ENCODE measurements at places on chromosomes 13 and 19. TPM values are rescaled to one million over a fixed set of nuclear protein-coding genes. Genes with fewer than 3 reads are reported as not detected.

The S1PR5 gene
- 2.4 TPM for total RNA-seq

The SYDE1 gene
- 37.7 TPM for total RNA-seq

The GALP gene
- not detected for total RNA-seq

- no peaks in the 10 kb centered on the region for H3K27me3 ChIP-seq
- no peak for DNase-seq
- H3K4me1 ChIP-seq = no peaks in the 10 kb centered on the region
- H3K36me3 ChIP-seq = no peaks in the 10 kb centered on the region
Measured at GRCh38 chr19:11577451-11578257, at the start of gene ACP5. Gene ACP5, minus strand, starts transcription at chr19:11577645. Its CDS starts 328 bp downstream, at chr19:11577317.

GRCh38 chr19:47507012-47507411 is 7.9 kb downstream of the NAPA start:
- no peak for DNase-seq
- no peak overlapping the region for H3K4me3 ChIP-seq
- H3K27me3 ChIP-seq = no peaks in the 10 kb centered on the region
- H3K4me1 ChIP-seq = peaks cover 12% of the 10 kb centered on the region

DNA sequence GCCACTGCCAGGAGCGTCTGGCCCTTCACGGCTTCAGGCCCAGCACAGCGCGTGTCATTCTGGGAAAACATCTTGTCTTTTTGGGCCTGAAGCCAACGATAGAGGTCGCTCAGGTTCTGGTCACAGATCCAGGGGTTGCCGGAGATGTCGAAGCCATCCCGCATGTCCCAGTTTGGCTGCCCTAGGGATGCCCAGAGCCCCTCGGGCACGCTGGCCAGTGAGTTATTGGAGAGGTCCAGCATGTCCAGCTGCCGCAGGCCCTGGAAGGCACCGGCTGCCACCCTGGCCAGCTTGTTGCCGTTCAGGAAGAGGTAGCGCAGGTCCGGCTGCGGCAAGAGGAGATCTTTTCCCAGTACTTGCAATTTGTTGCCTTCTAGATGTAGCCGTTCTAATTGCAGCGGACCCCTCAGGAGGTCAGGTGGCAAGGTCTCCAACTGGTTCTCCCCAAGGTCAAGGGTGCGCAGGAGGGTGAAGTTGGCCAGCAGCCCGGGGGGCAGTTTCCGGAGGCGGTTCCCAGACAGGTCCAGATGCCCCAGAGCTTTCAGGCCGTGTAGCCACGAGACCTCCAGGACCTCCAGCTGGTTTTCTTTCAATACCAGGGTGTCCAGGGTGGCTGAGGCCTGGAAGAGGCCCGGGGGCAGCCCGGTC is 1.8 kb downstream of the LRG1 start:
- H3K4me3 ChIP-seq = no peak overlapping the region
- no peaks in the 10 kb centered on the region for H3K36me3 ChIP-seq
- no peak overlapping the region for H3K27ac ChIP-seq

DNA sequence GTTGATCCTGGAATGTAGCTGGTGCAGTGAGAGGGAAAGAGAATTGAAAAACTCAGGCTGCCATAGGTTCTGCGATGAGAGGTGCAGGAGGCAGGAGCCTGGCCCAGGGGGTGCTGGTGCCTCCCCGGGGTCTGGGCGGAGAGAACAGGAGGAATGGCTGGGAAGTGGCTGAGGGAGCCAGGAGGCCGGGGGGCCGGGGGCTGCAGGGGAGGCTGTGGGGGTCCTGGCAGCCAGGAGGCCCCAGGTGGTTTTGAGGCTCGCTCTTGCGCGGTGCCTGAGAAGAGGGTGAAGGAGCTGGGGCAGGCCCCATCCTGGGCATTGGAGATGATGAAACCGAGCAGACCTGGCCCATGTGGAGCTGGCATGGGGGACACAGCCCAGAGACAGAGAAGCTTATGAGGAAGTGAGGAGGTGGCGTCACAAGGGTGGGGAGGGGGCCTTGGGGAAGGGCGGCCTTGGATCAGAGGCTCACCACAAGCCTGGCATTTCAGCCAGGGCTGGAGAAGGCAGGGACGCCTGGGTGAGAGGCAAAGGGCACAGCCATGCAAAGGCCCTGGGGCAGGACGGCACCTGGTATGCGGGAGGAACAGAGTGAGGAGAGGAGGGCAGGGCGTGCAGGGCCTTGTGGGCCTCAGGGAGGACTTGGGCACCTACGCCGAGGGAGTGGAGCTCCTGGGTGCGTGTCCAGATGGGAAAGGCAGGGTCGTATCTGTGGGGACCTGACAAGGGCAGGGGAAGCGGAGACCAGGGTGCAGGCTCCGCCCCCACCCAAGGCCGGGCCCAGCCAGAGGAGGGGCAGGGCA is 1.3 kb upstream of the TEKTIP1 start:
- H3K36me3 ChIP-seq = peaks cover 16% of the 10 kb centered on the region
- H3K4me1 ChIP-seq = no peaks in the 10 kb centered on the region
- no peaks in the 10 kb centered on the region for H3K27me3 ChIP-seq
- DNase-seq = no peak
- no peak overlapping the region for H3K4me3 ChIP-seq

- no peaks in the 10 kb centered on the region for H3K27me3 ChIP-seq
- 0 out of 2 replicates have a peak, but pooled peaks cover 3% of the 10 kb centered on the region for H3K4me1 ChIP-seq
- DNase-seq = no peak
- H3K36me3 ChIP-seq = no peaks in the 10 kb centered on the region
- no peak overlapping the region for H3K4me3 ChIP-seq
- no peak overlapping the region for H3K27ac ChIP-seq
Measured at GRCh38 chr19:1880611-1881392, 4.5 kb downstream of the ABHD17A start.

DNA sequence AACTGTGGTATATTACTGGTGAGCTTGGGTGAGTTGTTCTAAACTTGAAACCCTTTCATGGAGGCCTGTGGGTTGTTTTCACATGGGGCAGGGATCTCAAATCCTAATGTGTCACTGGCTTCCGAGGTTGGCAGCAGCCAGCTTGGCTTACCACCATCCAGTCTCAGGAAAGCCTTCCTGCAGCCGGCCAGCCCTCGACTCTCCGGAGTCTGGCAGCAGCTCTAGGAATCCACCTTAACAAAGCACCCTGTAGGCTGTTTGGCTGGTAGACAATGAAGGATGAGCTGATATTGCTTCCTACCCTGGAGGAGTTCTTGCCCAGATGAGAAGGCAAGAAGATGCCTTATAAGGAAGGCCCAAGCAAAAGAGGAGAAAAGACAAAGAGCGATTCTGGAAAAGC is 188.3 kb downstream of the KLF12 start:
- H3K4me1 ChIP-seq = no peaks in the 10 kb centered on the region
- no peak overlapping the region for H3K27ac ChIP-seq
- DNase-seq = no peak
- no peaks in the 10 kb centered on the region for H3K27me3 ChIP-seq

DNA sequence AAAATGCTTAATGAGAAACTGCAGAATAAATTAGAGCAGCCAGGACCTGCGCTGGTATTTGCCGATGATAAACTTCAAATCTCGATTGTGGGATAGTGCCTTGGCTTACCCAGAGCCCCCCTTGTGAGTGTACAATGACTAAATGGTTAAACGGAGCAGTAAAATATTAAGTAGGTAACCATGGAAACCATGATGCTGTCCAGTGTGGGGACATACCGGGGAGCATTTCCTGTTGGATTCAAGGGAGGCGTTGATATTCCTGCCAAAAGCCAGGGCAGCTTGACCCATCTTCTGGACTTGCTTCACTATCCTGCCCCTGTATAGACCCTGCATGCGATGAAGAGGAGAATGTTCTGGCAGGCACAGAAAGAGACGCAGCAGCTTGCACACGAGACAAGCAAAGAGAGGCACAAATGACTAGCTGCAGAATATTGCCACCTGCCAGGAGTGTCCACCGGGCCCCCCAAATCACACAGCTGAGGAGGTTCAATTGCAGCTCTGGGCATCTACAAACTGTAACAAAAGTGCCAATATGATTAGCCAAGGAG is 255.3 kb upstream of the TSHZ3 start:
- no peaks in the 10 kb centered on the region for H3K36me3 ChIP-seq
- no peaks in the 10 kb centered on the region for H3K4me1 ChIP-seq
- no peak overlapping the region for H3K27ac ChIP-seq
- DNase-seq = no peak
- no peaks in the 10 kb centered on the region for H3K27me3 ChIP-seq

DNA sequence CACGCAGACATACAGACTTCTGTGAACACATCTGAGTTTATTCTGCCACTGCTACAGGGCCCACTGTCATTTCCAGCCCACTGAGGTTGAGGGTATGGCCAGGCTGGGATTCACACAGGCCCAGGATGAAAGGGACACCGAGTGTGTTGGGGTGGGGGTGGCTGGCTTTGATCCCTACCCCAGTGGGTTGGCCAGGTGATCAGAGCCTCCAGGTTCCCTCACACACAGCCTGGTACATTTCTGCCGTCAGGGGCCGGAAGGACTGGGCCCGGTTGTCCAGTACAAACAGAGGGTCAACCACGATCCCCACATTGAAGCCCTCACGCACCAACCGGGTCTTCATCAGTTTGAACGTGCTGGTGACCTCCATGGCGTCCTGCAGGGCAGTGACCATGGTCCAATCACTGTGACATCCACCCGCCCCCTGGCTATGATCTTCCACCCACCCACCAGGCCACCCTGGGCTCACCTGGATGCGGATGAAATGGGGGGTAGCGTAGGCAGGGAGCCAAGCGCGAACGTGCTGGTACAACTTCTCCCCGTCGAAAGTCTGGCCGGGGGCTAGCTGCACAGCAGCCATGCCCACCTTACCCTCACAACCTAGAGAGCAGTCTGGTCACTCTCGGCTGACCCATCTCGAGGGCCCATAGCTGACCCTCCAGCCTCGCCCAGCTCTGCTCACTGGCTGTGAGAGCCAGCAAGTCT is 13.3 kb downstream of the SLC27A5 start:
- peak overlapping the region; percentile 47 for H3K4me3 ChIP-seq
- no peak for DNase-seq
- no peaks in the 10 kb centered on the region for H3K4me1 ChIP-seq
- H3K27me3 ChIP-seq = no peaks in the 10 kb centered on the region
- no peaks in the 10 kb centered on the region for H3K36me3 ChIP-seq

All from SJCRH30 (cell line).